CD4-positive, alpha-beta T cell treated with Interleukin-15 for 4 hours (primary cell): ENCODE measurements at places on chromosomes 7 and 10.

- no peak for DNase-seq
These were observed 2.1 kb upstream of the LIPM start for GRCh38 chr10:88800152-88801125.

- DNase-seq, result no peak
These were observed 29.1 kb downstream of the FOXL3 start for GRCh38 chr7:318878-319661.

DNA sequence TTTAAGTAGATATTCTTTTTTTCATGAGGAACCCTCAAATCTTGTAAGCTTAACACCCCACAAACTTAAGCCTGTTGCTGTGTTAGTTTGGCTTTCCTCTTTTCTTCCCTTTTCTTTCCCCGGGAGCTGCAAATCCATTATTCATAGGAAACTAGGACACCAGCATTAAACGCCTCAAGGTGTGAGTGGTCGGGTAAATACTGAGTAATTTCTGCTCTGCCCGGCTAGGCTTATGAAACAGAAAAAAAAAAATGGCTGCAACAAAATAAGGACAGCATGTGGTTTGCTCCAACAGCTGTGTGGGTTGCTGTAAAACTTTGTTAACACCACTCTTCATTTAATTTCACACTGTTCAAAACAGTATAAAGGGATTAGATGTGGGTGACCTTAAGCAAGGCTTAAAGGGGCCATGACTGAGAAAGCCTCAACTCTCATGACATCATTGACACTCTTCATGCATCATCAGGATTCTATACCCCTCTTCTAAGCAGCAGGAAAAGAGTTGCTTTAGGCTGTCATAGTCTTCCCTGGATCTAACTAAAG, 104.1 kb downstream of the AOAH start:
- no peak for DNase-seq

- DNase-seq, result no peak
These were observed 129.6 kb upstream of the CCDC6 start for GRCh38 chr10:60035984-60036383.

DNA sequence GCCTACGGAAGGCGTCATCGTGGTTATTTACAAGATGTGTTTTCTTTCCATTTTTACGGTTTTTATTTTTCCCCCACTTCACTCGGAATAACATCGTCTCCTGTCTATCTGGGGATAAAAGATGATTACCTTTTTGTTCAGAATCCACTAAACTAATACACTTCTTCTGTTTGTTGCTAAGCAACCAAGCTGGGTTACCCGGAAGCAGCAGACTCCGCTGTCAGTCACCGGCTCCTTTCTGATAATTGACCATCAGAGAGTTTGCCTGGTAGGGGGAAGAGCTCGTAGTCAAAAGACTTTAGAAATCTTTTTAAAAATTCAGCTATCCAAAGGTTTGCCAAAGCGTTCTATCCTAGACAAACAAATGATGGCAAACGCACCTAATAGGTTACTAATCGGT, 75.0 kb upstream of the SFMBT2 start:
- no peak for DNase-seq

GRCh38 chr10:111599943-111600342, 523.1 kb downstream of the ADRA2A start:
- DNase-seq, result no peak

GRCh38 chr7:157525491-157525915, 188.7 kb downstream of the DNAJB6 start:
- DNase-seq, result no peak

DNA sequence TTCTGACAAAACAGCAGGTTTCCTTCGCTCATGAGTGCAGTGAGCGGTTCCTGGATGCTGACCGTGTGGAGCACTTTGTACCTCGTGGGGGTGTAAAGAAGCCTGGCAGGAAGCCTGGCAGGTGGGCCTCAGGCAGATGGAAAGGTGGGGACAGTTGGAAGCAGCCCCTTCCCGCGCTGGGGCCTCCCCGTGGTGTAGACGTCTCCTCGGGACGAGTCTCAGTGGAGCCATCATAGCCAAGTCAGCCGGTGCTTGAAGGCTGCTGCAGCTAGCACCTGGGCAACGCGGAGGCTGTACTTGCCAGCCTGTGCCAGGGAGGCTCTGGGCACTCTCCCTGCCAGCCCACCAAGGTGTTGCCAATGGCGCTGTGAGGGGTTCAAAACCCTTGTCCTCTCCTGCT, 154.5 kb downstream of the WDR37 start:
- no peak for DNase-seq

DNA sequence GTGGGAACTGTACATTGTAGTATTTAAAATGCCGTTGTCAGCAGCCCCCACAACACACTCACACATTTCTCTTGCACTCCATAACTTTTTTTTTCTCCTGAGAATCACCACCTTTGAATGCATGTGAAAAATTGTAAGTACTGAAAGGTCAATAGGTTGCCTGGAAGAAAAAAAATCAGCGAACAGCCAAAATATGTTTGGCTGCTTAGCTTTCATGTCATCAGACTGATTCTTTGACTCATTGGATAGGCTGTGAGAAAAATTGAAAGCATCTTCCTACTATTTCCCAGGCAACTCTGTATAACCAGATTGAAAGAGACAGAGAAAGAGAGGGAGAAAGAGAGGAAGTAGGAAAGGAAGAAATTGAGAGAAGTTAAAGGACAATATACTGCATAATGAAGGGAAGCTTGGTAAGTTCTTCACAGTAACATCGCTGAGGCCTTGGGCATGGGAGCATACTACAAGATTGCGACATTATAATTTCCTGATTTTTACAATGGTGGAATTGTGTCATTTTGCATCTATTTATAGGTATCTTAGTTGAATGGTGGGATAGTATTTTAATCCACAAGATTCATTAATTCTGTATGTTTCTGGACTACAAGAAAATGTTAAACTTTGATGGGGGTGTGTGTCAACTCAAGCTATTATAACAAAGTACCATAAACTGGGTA, 249.3 kb upstream of the KCND2 start:
- DNase-seq, result no peak

DNA sequence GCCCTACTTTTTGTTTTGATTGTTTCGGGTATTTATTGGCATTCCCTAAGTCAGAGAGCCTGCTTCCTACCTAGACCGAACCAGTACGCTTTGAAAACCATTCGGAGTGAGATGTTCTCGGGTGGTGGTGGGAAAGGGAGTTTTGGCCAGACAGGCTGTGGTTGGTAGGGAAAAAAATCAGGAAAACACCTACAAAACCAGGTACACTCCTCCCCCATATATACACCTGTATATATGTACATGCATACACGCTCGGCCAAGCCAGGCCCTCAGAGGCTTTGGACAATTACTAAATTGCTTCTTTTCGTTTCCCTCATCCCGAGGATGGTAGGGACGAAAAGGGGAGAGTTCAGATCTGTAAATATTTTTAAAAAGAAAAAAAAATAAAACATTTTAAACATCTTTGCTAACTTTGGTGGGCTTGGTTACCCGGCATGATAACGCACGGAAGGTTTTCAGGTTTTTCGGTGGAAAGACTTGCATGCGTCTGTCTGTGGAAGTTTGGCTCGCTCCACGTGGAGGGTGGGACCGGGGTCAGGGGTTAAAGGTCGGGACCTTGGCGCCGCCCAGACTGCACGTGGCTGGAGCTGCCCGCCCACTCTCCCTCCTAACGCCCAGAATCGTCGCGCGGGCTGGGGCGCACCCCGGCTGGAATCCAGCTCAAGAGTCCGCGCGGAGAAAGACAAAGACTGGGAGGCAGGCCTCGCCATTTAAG, 2.5 kb downstream of the HMX2 start:
- DNase-seq, result no peak

DNA sequence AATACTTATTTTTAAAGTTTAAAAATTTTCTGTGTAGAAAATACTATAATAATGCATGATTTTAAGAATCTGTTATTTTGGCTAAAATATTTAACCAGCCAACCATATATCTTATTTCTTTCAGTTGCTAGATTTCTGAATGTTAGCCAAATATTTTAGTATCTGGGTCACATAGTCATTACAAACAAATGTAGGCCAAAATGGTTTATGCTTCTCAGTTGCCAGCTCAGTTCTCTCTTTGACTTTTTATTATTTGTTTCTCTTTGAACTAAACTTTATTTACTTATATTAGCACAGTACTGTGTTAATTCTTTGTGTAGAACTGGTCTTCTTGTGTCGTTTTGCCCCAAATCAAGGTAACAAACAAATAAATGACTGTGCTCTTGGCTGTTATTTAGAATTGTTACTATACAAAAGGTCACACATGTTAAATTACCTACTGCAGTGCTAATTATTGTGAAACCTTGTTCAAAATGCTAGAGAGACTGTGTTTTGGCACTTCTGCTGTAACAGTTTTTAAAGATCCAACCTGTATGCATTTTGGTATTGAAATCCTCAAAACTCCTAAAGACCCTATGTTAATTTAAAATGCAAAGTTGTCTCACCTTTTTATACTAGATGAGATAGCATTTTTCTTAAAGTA, 39.8 kb downstream of the ZEB1 start:
- DNase-seq, result no peak

DNA sequence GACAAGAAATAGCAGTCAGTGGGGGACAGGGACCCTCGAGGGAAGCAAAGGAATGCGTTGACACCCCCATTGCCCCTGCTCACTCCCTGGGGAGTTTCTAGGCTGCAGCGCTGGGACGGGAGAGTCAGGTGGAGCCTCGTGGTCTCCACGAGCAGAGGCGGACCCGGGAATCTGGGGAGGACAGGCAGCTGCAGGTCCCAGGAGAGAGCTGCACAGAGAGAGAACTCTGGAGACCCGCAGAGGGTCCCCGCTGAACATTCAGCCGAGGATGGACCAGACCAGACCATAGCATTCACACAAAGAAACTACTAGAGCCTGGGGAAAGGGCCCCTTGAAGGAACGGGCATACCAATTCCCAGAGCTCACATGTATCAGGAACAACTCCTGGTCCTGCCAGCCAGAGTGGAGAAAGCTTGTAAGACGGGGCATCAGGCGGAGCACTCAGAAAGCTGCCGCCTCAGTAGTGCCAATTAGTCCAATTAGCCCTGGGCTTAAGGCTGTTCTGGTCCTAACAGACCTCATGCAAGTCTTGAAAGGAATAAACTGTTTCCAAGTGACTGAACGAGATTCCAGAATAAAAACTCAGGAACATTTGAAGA, 966.7 kb upstream of the ZNF722 start:
- no peak for DNase-seq

- DNase-seq, result no peak
These were observed 90.5 kb upstream of the RSU1 start for GRCh38 chr10:16907687-16908086.

GRCh38 chr10:75050149-75050919, 61.1 kb upstream of the SAMD8 start:
- no peak for DNase-seq

GRCh38 chr7:326273-326672, 36.3 kb downstream of the FOXL3 start:
- DNase-seq, result no peak

DNA sequence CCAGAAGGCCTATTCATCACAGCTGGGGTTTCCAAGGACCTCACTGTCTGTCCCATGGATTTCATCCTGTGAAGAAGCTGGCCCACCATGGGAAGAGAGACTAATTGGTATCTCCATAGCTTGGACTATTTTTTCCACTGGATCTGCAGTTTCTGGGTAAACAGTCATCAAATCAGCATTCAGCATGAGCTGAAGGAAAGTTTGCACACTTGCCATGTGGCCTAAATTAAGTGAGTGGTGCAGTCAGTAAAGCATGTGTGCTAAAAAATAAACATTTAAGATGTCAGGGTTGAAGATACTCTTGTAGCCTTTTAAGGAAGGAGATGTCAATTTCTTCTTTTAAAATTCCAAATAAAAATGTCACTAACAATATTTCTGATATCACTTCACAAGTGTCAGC, 381.1 kb upstream of the ZMIZ1 start:
- DNase-seq, result no peak

DNA sequence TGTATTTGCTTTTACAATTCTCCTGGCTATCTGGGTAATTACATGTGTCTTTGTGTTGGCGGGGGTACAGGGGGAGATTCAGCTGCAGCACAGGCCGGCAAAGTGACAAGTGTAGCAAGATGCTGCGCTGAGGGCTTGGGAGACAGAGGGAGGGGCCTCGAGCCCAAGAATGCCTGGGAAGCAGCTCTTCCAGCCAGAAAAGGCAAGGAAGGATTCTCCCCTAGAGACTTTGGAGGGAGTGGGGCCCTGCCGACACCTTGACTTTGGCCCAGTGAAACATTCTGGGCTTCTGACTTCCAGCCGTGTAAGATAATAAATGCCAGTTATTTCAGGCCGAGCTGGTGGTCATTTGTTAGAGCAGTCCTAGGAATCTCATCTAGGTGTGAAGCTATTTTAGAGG, 7.2 kb upstream of the REPIN1 start:
- no peak for DNase-seq

- DNase-seq, result no peak
These were observed 311.3 kb downstream of the TCERG1L start for GRCh38 chr10:131000244-131000643.

DNA sequence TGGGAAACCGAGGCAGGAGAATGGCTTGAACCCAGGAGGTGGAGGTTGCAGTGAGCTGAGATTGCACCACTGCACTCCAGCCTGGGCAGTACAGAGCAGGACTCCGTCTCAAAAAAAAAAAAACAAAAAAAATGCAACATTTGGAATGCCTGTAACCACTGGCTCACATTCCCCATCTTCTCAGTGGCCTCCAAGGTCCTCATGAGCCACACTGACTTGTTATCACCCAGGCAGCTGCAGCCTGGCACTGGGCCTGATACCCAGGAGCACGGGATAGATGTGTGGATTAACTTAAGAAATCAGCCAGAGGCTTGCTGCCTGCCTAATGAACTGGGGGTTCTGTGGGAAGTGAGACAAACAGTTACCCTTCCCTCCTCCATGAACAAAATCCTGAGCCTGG, 23.0 kb downstream of the JCAD start:
- no peak for DNase-seq

DNA sequence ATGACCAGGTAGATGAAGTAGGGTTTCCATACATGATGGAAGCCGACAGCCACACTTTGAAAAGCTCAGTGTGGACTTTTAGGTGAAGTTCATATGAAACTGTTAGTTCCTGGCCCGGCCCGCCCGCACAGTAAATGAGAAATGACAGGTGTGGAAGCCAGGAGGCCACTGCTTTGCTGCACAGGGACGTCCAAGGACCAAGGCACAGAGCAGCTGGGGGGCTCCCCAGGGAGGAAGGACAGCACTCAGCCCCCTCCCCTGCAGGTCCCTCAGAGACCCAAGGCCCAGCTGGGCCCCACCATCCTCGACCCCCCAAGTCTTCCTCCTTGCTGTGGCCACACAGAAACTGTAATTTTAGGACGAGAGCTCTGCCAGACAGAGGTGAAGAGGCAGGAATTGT, 219.2 kb downstream of the PTPRN2 start:
- no peak for DNase-seq

DNA sequence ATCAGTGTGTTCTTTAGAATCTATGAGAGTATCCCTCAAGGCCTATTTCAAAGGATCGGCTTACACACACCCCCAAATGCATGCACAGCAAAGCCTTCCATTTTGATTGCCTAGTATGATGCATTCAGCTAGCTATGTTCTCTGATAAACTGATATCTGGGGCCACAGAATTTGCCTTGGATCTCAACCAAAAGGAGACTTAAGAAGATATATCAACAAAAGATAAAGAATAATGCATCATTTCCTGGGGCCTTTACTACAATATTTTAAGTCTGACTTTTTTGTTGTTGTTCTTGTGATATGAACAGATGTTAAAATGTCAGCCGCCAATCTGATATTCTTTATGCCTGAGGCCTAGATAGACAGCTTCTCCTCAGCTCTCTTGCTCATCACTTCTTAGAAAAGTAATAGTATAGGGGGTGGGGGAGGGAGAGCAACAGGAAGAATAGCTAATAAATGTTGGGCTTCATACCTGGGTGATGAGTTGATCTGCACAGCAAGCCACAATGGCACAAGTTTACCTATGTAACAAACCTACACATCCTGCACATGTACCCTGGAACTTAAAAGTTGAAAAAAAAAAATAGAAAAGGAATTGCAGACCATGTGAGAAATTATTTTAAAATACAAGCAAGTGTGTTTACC, 792.9 kb upstream of the GHITM start:
- DNase-seq, result no peak
